Activated naive CD4-positive, alpha-beta T cell treated with anti-CD3 and anti-CD28 coated beads, Interleukin-2, amount 50 U/mL, for 72 hours (primary cell): ENCODE measurements at places on chromosomes 3 and 15. TPM values are rescaled to one million over a fixed set of nuclear protein-coding genes. Genes with fewer than 3 reads are reported as not detected.

BCL2A1 gene
- total RNA-seq: 50.4 TPM

GOLGA6L24 gene
- not detected for total RNA-seq

HEG1 gene
- 9.8 TPM for total RNA-seq

HCLS1 gene
- 217 TPM for total RNA-seq

CD200 gene
- 63.3 TPM for total RNA-seq

FEZF2 gene
- total RNA-seq: not detected

MELTF gene
- total RNA-seq: 7.3 TPM

CPA3 gene
- 0.16 TPM for total RNA-seq

MEIS2 gene
- not detected for total RNA-seq

SLCO2A1 gene
- total RNA-seq: not detected

PIERCE2 gene
- total RNA-seq: not detected

ZNF385D gene
- total RNA-seq: not detected

GRM2 gene
- 0.16 TPM for total RNA-seq

ARNT2 gene
- not detected for total RNA-seq

RBSN gene
- total RNA-seq: 14.2 TPM

LINGO1 gene
- not detected for total RNA-seq

MLF1 gene
- 1.7 TPM for total RNA-seq

SLC27A2 gene
- 20.1 TPM for total RNA-seq
